ENCODE measurements at places on chromosomes 12 and 14.

DNA sequence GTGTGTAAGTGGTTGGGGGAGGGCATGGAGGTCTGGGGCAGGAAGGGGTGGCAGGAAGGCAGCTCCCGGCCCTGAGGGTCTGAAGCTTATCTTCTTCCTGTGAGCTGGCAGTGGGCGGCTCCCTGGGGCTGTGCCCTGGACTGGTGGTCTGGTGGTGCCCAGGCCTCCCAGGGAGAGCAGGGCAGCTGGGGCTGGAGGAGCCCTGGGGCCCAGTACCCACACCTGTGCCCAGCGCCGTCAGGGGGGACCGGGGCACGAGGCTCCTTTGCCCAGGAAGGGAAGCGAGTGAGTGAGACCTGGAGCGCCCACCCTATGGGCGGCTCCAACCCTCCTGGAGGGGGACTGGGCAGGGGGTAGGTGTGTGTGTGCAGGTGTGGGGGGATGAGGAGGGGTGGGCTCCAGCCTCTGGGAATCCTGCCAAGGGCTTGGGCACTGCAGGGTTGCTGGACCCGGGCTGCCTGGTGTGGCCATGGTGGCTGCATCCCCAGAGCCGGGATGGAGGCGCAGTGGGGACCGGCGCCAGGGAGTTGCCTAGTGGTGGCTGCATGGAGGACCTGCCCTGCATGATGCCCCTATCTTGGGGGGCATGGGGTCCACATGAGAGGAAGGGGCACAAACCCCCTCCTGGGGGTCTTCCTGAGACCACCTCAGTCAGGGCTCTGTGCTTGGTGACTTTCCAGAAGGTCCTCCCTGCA, 353.6 kb downstream of the TMEM121 start:
- no peak for DNase-seq

DNA sequence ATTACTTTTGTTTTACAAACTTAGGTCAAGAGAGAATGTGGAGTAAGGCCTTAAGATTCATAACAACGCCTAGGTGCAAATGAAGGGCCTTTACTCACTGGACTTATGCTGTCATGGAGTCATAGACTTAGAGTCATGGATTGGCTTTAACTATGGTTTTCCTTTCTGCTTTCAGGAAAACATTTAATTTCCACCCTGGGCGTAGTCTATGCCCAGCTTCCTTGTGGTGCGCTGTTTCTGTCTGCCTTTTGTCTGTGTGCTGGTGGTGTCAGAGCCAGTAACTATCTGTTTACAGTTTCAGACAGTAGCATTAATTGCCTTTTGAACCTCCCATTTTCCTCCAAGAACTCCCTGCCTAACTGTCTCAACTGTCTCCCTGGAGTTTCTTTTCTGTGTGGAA, 31.8 kb upstream of the COX6A1 start:
- no peak for DNase-seq

DNA sequence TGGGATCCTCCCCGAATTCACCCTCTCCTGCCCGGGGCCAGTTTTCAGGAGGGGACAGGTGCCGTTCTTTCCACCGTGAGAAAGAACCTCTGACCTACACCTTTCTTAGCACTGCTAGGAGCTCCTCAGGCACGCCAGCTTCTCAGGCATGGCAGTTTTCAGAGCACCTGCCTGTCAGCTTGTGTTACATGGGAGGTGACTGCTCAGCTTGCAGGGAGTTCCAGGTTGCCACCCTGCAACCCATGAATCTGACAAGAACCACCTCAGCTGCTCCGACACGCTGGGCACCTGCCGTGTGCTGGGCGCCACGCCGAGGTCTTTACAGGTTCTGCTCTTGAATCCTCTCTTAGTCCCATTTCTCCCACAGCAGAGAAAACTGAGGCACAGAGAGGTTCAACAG, 12.9 kb downstream of the BRI3BP start:
- no peak for DNase-seq

GRCh38 chr12:109879351-109880042, 844 bp downstream of the GLTP start:
- peak; percentile 46 for DNase-seq

GRCh38 chr12:53602176-53602864, 23.9 kb downstream of the ATF7 start:
- DNase-seq: no peak

GRCh38 chr12:7431993-7432685, 11.8 kb downstream of the CD163L1 start:
- no peak for DNase-seq

- no peak for DNase-seq
These were observed 45.8 kb upstream of the HMGA2 start for GRCh38 chr12:65778258-65779090.

DNA sequence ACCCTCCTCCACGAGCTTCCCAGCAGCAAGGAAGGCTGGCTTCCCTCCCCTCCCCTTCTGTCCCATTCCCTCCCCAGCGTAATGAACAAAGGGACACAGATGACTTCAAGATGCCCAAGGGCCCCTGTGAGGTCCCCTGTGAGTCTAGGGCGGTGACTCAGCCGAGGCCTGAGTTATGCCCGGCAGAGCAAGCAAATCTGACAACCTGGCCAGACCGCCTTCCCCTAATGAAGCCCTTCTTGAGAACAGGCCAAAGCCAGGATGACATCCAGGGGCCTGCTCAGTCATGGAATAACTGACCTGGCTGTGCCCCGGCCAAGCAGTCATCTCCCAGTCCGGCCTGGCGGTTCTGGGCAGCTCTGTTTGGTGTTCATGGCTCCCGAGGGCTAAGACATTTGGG, 89.2 kb downstream of the DICER1 start:
- DNase-seq: no peak

DNA sequence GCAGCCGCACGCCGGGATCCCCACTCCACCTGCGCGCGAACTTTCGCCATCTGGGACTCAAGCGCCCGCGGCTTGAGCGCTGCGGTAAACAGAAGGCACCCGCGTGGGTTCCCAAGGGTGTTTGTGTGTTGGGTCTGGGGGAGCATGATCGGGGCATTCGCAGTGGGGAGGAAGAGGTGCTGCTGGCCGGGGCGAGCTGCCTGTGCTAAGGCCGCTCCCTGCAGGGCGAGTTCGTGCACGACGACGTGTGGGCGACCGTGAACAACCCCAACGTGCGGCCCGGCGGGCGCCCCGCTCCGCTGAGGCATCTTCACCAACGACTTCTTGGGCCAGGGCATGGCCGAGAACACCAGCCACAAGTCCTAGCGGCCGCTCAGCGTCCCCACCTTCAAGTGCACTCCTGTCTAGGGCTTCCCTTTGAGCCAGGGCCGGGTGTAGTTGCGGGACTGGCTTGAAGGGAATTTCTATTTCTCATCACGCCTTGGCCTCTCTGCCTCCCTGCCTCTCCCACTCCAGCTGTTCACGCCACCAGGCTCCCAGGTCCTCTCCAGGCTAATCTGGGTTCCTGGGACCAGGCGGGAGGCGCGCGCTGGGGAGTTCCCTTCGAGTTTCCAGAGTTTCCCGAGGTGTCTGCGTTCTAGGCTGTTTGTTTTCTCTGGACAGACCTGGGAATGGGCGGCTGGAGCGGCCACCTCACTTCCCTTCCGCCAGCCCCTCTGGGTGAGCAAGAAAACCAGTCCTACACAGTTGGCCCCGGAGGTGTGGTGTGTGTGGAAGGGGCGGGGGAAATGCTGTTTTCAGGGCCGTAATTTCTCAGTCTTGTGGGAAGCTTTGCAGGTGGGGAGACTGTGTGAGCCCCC, 417.8 kb upstream of the TMTC1 start:
- DNase-seq: no peak

- no peak for DNase-seq
These were observed 79.0 kb downstream of the GAS2L3 start for GRCh38 chr12:100652488-100652887.

DNA sequence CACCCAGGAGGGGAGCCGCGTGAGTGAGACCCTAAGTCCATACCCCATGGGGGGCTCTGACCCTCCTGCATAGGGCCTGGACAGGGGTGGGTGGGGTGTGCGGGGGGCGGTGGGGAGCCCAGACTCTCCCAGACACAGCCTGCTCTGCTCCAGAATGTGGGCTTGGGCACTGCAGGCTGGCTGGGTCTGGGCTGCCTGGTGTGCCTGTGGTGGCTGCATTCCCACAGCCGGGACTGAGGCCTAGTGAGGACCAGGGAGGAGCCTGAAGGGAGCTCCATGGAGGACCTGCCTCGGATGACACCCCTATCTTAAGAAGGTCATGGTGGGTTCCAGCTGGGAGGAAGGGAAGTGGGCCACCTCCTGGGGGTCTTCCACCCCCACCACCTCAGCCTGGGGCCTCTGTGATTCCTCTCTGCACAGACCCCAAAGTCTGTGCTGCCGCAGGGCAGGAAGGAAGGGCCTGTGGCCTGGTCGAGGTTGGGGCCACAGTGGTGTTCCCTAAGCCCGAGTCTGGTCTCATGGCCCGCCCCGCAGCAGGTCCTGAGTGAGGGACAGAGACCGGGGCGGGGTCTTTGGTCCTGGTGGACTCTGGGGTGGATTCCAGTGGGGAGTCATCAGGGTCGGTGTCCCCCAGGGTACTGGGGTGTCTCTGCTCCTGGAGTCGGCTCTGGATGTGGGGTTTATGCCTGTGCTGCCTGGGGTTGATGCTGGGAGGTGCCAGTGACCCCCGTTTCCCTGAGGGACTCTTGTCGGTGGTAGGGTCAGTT, 392.3 kb downstream of the TMEM121 start:
- no peak for DNase-seq

GRCh38 chr12:105831372-105831771, 307.4 kb downstream of the NUAK1 start:
- DNase-seq: no peak

DNA sequence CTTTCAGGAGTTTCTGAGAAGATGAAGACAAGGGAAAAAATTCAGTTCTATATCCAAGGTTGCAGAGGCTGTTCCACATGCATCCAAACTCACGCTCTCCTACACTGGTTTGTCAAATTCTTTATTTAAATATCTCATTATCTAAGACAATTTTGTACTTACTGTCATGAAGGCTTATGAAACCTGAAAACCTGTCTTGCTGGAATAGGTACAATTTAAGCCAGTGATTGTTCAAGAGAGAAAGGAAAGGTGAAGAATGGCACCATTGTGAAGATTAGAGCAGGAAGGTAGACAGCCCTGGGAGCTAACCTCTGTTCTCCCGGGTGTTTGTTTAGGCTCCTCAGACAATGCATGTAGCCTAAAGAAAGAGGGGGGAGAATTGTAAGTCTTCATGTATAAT, 315.1 kb upstream of the PRKD1 start:
- no peak for DNase-seq

GRCh38 chr12:45458238-45458637, 242.3 kb downstream of the ANO6 start:
- DNase-seq: no peak

- peak; percentile 17 for DNase-seq
These were observed 239.0 kb downstream of the FBXL14 start for GRCh38 chr12:1355396-1355795.

DNA sequence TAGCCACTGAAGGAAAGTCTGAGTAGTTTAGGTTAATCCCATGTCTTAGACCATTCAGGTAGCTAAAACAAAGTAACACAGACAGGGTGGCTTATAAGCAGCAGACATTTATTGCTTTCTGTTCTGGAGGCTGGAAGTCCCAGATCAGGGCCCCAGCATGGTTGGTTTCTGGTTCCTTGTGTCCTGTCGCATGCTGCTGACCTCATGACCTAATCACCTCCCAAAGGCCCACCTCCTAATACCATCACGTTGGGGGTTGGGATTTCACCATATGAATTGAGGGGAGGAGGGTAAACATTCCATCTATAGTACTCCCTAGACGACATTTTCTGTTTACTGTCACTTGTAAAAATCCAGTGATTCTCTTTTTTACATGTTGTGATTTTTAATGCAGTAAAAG, 148.6 kb downstream of the FBXL14 start:
- DNase-seq: no peak

- DNase-seq: peak; percentile 72
These were observed 173.2 kb downstream of the CAND1 start for GRCh38 chr12:67442347-67442841.

- no peak for DNase-seq
These were observed 13.6 kb upstream of the AMN start for GRCh38 chr14:102908766-102909455.

- DNase-seq: no peak
These were observed 1.6 kb upstream of the CLEC14A start for GRCh38 chr14:38257507-38257906.

DNA sequence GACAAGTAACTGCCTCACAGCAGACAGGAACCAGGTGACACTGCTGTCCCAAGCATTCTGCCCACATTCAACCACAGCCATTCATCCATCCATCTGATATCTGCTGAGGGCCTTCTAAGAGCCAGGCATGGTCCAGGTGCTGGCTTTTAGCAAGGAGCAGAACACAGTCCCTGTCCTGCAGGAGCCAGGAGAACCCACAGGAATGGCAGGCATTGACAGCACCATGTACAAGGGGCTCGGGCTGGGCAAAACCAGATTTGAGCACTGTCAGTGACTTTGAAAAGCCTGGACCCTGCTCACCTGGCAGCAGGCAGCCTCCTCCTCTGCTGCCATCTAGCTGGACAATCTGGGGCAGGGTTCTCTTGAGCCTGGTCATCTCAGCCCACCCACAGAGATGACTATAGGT, 137.0 kb downstream of the ZFP36L1 start:
- no peak for DNase-seq

DNA sequence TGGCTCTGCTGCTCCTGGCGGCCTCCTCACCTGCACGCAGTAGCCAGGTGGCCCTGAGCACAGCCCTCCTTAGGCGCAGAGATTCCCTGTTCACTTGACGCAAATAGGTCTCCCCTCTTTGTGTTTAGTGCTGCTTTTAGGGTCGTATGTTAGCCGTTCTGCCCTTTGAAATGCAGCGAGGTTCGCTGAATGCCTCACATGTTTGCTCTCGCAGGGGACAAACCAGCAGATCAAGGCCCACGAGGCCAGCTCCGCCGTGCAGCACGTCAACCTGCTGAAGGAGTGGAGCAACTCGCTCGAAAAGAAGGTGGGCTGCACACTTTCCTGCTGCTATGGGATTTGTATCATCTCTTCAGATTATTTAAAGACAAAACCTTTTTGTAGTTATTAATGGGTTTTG, 31.4 kb upstream of the AMN start:
- DNase-seq: no peak

DNA sequence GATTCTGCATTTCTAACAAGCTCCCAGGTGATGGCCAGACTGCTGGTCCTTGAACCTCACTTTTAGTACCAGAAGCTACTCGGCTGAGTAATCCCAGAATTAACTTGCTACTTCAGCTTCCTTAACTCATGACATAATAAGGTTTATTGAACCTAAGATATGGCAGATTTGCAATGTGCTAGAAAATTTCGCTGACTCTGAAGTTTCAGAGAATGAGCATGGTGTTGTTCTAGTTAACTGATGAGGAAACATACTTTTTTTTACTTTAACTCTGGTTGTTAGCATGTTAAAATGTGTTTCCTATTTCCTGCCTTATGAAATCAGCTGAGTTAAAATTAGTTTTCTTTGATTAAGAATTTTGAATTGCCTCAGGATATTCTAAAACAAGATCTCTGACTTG, 23.1 kb upstream of the COX16 start:
- DNase-seq: no peak

Data from tongue (tissue), 3 donors.